ENCODE measurements at places on chromosomes 4 and X.

- DNase-seq: no peak
These were observed 840.3 kb upstream of the ADGRL3 start for GRCh38 chr4:60359746-60360367.

DNA sequence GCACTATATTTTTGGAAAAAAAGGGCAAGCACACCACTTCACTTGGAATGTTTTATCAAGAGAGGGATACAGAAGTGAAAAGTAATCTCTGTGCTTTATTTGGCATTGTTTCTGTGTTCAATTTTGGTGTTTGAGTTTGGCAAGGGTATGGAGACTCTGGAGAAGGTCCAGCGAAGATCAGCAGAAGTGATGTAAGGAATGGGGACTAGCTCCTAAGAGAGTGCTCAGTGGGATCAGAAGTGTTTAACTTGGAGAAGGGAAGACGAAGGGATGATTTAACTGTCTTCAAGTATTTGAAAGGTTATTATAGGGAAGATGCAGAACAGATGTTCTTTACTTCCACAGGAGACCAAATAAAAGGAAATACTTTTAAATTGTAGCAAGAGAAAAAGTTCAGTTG lies 74.3 kb downstream of the CFAP299 start:
- DNase-seq: no peak

DNA sequence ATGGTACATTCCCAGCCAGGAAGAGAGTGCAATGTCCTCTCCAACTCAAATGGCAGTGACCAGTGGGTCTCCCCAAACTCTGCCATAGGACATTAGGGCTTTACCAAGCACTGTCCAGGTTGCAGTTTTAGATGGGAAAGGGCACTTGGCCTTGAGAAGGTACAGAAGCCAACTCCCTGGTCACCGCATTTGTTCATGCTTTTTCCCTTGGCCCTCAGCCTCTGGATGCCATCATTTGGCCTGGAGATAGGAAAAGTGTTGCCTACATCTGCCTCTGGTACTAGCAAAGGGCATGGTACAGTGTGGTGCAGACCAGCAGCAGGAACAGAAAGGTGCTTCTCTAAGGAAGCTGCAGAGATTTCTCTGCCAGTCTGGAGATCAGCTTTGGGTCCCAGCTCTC lies 93.8 kb downstream of the MAMLD1 start:
- no peak for DNase-seq

DNA sequence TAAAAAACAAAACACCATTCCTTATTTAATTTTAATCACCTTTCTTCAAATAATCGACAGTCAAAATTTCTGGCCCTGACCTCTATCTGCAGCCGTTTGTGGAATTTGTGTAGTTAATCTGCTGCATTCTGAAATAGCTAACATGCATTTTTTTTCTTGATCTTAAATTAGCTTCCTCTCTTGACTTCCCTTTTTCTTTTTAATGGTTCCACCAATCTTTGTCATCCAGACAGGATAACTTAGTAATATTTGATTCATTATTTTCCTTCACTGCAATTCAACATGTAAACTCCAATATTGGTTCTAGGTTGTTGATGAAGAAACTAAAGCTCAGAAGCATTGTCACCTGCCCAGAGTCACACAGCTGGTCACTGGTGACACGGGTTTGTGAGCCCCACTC lies 77.3 kb downstream of the ARHGAP10 start:
- no peak for DNase-seq

- peak; percentile 91 for DNase-seq
These were observed 84.2 kb downstream of the CNOT6L start for GRCh38 chr4:77734928-77735327.

DNA sequence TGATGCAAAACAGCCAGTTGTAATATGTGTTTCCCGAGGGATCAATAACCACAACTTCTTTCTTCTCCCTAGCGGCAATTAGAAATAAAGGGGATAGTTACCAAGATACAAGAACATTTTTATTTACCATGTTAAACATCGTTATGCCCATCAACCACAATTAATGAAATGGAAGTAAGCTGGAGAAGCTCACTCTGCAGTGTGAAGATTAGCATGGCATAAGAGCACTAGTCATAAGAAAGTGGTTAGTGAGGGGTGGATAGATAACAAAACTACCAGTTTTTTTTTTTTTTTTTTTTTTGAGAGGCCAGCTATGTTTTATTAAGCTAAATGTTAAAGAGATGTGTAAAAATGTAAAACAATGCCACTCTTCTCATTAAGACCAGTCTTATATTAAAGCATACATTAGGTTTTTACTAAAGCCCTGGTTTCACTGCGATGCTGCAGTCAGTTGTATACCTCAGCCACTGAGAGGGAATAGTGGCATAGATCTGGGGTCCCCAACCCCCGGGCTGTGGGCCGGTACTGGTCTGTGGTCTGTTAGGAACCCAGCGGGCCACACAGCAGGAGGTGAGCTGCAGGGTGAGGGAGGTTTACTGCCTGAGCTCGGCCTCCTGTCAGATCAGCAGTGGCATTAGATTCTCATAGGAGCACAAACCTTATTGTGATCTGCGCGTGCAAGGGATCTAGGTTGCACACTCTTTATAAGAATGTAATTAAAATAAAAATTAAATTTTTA lies 27.9 kb upstream of the NFXL1 start:
- no peak for DNase-seq

- peak; percentile 15 for DNase-seq
These were observed 39.6 kb downstream of the ZNF827 start for GRCh38 chr4:145898926-145899531.

DNA sequence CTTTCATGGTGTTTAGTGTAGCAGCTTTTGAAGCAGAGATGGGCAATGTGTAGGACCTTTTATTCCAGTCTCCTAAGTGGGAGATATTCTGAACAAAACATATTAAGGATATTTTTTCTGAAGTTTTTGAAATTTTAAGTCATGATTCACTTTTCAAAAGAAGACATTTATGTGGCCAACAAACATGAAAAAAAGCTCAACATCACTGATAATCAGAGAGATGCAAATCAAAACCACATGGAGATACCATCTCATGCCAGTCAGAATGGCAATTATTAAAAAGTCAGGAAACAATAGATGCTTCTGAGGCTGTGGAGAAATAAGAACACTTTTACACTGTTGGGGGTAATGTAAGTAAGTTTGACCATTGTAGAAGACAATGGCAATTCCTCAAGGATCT lies 76.0 kb downstream of the FAT4 start:
- no peak for DNase-seq

GRCh38 chr4:81634165-81634564 lies 162.5 kb upstream of the RASGEF1B start:
- DNase-seq: no peak

GRCh38 chr4:99506781-99507180 lies 4.0 kb upstream of the C4orf17 start:
- no peak for DNase-seq

GRCh38 chr4:30836231-30836630 lies 116.1 kb downstream of the PCDH7 start:
- no peak for DNase-seq

GRCh38 chr4:78722878-78723277 lies 53.3 kb upstream of the BMP2K start:
- DNase-seq: no peak
